Esophagus muscularis mucosa (tissue), 4 donors: ENCODE measurements at places on chromosomes 4 and X.
A peak's percentile ranks its signal among the peaks of the same experiment; 100 is the strongest.

DNA sequence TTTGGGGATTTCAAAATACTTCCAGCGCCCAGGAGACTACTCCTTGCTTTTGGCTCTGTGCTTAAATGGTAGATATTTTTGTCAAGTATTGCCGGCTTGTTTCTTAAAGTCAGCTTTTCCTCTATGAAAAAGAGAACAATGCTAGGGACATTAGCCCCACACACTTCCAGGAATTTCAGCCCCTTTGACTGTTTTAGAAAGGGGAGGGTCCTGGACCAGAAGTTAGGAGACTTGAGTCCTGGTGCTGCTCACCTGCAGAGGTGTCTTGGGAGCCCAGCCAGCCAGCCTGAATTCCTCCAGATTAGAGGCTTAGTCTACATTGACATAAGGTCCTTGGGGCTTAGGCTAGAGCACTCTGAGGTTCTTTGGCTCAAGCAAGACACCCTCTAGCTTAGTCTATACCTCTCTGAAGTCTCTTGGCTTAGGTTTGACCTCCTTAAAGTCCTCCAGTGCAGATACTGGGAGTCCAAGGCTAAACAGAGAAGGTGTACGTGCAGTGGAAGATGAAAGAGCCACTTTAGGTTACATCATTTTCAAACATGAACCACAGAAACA is 1.6 kb upstream of the SETD7 start:
- DNase-seq = no peak

DNA sequence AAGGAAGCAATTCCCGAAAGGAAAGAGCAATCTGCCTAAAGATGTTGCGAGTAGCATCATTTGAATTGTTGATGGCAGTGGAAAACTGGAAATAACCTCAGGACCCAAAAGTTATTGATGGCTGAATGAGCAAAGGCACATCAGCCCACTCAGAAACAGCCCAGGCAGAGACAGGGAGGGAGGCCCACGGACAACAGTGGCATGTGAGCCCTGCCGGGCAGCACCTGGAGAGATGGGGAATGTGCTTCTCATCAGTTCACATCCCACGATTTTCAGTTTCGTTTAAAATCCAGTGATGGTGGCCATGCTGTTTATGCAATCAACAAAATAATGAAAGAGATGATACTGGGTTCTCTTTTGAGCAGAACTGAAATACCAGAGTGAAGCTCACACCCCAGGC is 80.0 kb downstream of the JAKMIP1 start:
- no peak for DNase-seq

GRCh38 chr4:10080589-10081217 is 35.9 kb downstream of the WDR1 start:
- no peak for DNase-seq

DNA sequence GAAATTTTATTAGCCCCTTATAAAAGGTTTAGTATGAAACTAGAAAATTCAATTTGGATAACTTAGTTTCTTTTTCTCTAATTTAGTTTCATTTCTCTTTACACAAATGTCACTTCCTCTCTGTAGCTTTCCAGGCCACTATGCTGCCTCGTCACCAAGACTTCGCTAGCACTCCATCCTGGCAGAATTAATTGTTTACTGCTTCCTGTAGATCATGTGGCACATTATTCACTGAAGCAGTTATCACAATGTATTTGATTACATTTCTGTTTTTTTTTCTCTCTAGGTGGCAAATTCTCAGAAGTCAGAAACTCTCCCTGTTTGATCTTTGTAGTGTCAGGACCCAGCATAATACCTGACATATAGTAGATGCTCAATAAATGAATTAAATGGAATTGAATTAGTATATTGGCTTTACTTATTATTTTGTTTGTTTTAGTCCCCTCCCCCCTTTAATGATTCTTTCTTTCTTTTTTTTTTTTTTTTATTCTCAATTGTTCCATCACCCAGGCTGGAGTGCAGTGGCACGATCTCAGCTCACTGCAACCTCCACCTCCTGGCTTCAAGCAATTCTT is 9.3 kb upstream of the SAT1 start:
- no peak for DNase-seq

GRCh38 chr4:89506866-89507491 is 199.4 kb upstream of the GPRIN3 start:
- DNase-seq = no peak

GRCh38 chr4:100913685-100914084 is 395.9 kb upstream of the EMCN start:
- no peak for DNase-seq

GRCh38 chr4:139898293-139898692 is 232.7 kb downstream of the MGST2 start:
- no peak for DNase-seq

GRCh38 chr4:173001571-173001970 is 167.0 kb upstream of the GALNT7 start:
- DNase-seq = no peak

DNA sequence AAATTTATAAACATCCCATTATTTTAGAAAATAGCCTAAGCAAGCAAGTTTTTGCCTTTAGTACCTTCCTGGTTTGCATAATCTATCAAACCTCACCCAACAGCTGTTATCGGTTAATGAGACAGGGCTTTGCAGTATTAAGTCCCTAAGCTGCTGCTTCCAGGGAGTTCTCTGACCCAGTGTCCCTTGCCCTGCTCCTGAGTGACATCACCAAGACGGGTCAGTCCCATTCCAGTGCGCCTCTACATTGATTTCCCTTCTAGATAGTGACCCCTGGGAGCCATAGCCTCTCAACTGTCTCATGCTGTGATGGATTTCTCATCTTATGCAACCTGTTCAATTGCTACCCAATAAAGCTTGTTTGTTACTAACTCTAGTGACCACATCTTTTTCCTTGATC is 410.4 kb downstream of the SPOCK3 start:
- no peak for DNase-seq

DNA sequence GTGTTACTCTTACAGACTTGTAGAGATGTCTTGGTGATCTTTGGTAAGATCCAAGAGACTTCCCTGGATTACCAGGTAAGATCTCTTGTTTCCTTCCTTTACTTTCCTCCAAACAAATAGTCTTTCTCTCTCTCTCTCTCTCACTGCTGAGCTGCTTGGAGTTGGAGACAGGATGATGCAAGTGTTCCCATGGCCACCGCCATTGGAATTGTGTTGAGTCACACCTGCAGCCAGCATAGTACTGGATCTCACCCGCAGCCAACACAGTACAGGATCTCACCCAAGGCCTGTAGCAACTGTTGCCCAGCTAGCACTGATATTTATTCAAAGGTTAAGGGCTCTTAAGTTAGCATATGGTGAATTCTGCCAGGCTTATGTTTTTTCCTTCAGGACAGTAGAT is 1080.9 kb downstream of the FAT4 start:
- DNase-seq = no peak

- no peak for DNase-seq
These were observed 80.2 kb downstream of the ADGRA3 start for GRCh38 chr4:22435652-22436051.

DNA sequence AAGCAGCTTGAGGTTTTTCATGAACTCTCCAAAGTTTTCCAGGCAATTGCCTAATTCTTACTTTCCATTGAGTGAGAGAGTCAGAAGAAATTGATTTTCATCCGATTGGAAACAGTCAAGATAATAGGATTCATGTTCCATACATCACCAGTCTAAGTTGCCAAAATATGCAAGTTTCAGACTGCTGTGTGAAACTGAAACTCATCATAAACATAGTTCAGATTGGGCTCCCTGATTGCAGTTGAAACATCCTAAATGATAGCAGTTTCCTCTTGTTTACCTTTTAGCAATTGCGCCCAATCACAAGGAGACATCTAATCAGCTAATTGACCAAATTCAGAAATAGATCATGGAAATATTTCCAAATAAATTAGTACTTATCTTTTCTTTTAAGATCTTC is 56.8 kb downstream of the SPANXN4 start:
- no peak for DNase-seq

DNA sequence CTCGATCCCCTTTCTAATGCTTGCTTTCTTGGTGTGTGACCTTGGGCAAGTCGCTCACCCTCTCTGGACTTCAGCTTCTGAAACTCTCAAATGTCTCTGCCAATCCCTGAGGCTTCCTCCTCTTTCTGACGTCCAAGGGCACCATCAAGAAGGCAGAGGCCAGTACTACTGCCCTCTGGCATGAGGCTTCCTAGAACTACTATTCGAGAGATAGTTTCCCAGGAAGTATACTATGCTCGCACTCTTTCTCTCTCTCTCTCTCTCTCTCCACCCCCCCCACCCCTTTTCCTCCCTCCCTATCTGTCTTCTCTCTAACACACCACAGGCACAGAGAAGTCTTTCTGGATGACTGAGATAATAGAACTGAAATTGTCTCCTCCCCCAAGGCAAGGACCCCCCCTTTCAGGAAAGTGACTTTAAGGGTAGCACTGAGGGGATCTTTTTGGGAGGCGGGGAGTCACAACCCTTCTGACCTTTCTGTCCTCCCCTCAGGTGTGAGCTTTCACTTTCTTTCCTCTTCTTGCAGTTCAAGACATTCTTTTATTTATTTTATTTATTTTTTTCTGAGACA is 20.0 kb upstream of the BCOR start:
- no peak for DNase-seq

GRCh38 chr4:119506806-119507205 is 121.8 kb downstream of the PDE5A start:
- no peak for DNase-seq

- no peak for DNase-seq
These were observed 68.3 kb upstream of the PRPS1 start for GRCh38 chrX:107560041-107560440.

DNA sequence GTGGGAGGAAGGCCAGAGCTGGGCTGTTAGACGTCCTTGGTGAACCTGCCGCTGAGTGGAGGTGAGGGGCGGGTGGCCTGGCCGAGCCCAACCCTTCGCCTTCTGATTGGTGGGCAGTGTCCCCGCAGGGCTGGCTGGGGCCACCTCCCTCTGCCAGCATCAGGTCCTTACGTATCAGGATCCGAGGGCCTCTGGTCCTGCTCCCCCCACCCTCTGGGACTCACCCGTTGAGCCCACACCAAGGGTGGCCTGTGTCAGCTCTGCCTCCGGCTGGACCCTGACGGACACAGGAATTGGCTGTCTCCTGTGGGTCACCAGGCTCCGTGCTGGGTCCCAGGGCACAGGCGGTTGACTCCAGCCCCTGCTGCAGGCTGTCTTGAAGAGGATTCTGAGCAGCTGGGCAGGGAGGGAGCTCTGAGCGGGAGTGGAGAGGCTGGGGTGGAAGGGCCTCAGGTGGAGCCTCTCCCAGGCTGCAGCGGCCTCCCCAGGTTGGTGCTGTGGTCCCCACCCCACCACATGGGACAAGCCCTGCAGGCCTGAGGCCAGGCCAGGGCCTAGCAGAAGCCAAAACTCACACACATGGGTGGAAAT is 58.4 kb upstream of the NKX1-1 start:
- DNase-seq = no peak

GRCh38 chrX:18793601-18794089 is 86.2 kb downstream of the PPEF1 start:
- no peak for DNase-seq

- no peak for DNase-seq
These were observed 34.2 kb downstream of the BCOR start for GRCh38 chrX:40063555-40063954.

GRCh38 chr4:104795264-104795939 is 300.7 kb upstream of the CXXC4 start:
- DNase-seq = no peak

GRCh38 chrX:39253551-39253950 is 452.3 kb downstream of the MID1IP1 start:
- DNase-seq = no peak

DNA sequence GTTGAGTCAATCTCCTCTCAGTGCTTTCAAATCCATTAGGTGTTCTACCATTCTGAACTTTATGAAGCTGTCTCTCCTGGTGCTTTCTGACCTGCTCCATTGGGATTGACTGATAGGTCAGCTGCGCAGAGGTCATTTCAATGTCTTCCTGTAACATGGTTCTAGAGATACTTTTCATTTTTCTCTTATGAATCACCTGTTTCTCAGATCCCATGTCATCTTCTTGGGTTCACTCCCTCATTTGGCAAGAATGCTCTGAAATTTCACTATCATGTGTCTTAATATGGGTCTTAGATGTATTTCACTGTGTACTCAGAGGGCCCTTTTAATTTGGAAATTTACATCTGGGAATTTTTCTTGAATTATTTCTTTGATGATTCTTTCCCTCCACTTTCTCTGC is 13.8 kb upstream of the PGM2 start:
- peak; percentile 10 for DNase-seq

GRCh38 chr4:72564184-72564583 is 4.8 kb downstream of the ADAMTS3 start:
- no peak for DNase-seq

DNA sequence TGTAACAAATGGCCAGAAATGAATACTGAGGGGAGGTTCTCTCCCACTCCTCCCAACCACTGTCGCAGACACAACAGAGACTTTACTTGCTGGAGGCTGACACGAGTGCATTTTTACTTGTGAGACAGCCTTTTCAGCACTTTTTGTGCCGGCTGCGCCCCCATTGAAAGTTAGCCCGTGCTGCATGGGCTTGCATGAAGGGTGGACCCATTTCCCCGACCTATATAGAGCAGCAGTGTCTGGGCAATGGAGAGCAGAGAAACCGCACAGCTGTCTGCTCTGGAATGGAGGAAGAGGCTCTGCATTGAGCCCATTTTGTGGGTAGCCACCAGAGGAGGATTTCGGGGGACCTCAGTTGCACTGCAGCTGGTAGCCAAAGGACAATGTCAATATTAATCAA is 208.8 kb downstream of the UGT8 start:
- DNase-seq = no peak

- DNase-seq = no peak
These were observed 204.1 kb upstream of the NEIL3 start for GRCh38 chr4:177105536-177105935.

- DNase-seq = no peak
These were observed 3.9 kb upstream of the RRAGB start for GRCh38 chrX:55713631-55714030.

DNA sequence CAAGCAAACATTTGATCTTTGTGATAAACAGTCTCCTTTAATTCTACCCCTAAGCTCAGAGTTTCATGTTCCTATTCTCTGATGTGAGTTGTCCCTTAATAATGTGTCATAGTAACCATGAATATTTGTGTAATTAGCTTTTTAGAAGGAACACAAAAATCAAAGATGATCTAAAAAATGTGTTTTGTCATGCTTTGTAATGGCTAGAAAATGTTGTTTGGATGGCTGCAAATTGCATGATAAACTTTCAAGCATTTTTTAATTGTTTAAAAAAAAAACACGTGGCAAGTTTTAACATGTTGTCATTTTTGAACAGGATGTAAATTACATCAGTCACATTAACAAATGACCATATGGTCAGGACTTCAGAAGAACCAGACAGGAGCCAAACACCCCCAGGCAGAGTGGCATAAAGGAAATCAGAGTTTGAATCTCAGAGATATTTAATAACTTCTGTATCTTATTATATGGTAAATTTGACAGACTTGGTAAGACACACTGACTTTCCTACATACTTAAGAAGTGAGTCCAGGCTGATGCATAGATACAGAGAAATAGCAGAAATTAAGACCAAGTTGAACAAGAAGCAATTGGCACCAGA is 223.9 kb upstream of the VEGFC start:
- DNase-seq = no peak

- DNase-seq = no peak
These were observed 13.5 kb downstream of the EMCN start for GRCh38 chr4:100504086-100504874.

- no peak for DNase-seq
These were observed 316.1 kb upstream of the EMCN start for GRCh38 chr4:100833906-100834305.
